Fibroblast of skin of abdomen (primary cell): ENCODE measurements at places on chromosomes 2 and 18.

DNA sequence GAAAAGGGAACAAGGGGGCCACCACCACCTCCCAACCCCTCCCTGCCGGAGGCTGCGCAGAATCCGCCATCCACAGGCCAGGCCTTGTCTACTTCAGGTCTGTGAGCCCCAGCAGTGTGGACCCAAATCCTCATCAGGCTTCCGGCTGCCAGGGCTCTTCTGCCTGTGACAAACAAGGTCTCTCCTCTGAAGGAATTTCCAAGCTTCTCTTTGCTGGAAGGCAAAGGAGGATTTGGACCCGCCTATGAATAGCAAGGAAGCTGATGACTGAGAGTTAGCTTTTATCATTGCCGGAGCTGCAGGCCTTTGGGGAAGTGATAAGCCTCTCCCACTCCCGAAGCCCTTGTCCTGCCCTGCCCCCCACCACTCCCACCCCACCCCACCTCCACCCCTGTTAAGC is 93.7 kb upstream of the SH3BP4 start:
- no peak for DNase-seq

GRCh38 chr2:210269148-210269547 is 43.9 kb upstream of the ACADL start:
- no peak for DNase-seq

- DNase-seq, result peak; percentile 67
Observed at GRCh38 chr2:69741575-69742321, at the start of gene ANXA4. TSS of gene ANXA4 (plus strand) at chr2:69742134. CDS start at chr2:69781566, 39,432 bp downstream.

DNA sequence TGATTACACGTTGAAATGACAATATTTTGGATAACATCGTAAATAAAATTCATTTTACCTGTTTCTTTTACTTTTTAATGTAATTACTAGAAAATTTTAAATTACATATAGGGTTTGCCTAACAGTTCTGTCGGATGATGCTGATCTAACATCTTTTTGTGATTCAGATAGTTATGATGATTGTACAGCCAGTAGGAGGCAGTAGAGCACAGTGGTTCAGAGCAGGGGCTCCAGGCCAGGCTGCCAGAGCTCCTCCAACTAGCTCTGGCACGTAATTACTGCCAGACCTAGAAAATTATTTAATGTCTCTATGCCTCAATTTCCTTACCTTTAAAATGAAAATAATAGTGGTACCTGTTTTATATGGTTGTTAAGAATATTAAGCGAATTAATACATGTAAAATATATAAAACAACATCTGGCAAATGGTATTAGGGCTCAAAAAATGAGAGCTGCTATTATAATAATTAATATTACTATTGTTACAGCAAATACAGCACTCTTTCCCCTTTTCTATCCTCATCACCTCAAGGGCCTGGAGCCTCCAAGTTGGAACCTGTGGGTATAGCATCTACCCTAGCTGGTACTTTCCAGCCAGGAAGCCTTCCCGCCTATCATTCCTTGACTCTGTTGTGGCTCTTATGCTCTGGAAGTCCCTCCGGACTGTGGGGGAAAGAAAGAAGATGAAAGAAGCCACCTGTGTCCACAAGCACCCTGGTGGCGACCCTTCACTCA is 47.7 kb upstream of the PLA2R1 start:
- DNase-seq, result peak; percentile 80

- peak; percentile 33 for DNase-seq
Observed at GRCh38 chr2:59236723-59237122, 995.6 kb upstream of the FANCL start.

DNA sequence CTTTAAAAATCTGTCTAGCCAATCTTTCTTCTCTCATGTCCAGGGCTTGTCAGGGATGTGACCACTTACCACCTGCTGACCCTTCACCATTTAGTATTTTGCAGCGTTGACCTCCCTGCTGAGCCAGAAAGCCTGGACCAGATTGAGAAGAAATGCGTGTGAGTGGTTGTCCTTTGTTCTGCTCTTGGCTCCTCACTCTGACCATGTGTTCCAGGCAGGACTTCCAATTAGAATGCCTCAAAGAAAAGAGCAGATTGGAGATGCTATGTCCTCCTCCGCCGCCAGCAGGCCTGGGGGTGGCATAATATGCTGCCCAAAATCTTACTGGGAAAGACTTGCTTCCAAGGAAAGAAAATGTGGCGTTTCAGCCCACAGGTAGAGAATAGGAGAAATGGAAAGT is 894.1 kb downstream of the SLC4A3 start:
- no peak for DNase-seq

GRCh38 chr2:9837451-9837850 is 5.8 kb upstream of the TAF1B start:
- DNase-seq, result no peak

DNA sequence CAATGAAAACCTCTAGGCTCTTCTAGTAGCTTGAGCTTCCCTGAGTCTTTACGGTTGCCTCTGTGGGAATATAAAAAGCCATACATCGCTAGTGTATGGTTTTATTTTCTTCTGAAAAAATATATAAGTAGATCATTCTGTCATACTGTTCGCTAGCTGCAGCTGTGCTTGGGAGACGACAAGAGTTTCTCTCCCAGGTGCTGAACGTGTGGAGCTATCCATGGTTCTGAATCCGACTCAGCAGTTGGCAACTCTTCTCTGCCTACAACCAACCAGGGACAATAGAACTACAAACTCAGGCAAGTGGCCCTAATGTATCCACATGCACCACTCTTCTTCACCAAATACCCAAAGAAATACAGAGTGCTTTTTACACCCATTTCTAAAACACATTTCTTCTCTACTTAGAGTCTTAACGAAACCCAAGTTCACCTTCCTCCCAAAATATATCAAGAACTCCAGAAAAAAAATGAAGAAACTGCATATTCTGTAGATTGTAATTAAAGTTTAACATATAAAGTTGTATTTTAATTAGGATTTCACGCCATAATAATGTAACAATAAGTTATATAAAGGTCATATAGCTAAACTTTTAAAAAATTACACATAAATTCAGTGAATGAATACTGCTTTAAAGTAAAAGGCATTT is 2.2 kb upstream of the KCNH7 start:
- DNase-seq, result peak; percentile 60

DNA sequence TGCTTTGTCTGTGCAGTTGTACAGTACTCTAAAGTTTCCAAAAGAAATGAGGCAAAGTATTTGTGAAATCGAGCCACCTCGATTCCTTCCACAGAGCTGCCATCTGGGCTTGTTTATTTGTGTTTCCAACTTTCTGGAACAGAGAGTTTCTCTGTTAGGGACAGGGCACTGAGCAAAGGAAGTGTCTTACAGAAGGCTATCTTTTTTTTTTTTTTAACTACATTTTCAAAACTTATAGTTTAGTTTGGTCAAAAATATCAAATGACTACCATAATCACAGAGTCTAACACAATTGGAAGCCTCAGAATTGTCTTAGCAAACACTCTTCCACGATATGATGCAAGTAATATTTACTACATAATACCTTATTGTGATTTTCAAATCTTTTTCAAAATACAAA is 796 bp downstream of the RFTN2 start:
- DNase-seq, result no peak

- no peak for DNase-seq
Observed at GRCh38 chr2:99939135-99939534, 203.3 kb downstream of the AFF3 start.

DNA sequence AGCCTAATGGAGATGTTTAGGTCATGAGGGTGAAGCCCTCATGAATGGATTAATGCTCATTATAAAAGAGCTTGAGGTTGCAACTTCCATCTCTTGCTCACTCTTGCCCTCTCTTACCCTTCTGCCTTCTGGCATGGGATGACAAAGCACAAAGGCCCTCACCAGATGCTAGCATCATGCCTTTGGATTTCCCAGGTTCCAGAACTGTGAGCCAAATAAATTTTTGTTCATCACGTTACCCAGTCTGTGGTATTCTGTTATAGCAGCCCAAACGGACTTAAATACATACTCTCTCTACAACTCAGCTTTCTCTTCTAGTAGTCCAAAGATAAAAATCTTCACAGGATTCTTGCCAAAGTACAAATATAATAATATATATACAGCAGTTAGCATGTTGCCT is 75.8 kb downstream of the LNPK start:
- DNase-seq, result peak; percentile 50

- no peak for DNase-seq
Observed at GRCh38 chr2:200797242-200797770, 14.4 kb upstream of the BZW1 start.

GRCh38 chr2:75525434-75526310 is 35.1 kb downstream of the EVA1A start:
- no peak for DNase-seq

DNA sequence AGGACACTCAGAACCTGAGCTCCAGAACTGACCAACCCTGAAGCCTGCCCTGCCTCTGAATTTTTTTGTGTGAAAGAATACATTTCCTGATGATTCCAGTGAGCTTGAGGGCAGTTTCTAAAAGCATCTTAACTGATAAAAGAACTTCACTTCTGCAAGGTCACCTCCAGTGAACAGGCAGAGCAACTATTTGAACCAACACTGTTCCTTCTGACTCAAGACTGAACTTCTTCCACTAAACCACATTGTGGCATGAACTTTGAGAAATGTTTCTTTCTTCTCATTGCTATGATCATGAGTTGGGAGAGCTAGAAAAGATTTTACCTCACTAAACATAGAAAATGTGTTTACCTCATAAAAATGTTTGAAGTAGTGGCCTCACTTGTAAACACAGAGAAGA is 83.8 kb upstream of the SERTAD2 start:
- DNase-seq, result no peak

DNA sequence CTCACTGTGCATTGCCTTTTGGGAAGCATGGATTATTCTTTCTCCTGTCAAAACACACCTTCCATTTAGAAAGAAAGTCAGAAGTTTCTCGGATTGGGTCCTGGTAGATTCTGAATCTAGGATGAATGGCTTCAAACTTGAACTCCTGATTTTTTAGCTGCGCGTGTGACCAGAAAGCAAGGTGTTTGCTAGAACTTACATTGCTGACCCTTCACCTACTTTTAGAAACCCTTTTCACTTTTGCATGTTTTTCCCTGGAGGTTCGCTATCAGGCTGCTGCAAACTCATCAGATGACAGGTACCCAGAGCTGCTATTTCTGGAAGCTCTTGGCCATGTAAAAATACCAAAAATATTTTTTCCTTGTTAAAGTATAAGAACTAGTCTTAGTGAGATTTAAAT is 132.0 kb downstream of the QPCT start:
- no peak for DNase-seq

DNA sequence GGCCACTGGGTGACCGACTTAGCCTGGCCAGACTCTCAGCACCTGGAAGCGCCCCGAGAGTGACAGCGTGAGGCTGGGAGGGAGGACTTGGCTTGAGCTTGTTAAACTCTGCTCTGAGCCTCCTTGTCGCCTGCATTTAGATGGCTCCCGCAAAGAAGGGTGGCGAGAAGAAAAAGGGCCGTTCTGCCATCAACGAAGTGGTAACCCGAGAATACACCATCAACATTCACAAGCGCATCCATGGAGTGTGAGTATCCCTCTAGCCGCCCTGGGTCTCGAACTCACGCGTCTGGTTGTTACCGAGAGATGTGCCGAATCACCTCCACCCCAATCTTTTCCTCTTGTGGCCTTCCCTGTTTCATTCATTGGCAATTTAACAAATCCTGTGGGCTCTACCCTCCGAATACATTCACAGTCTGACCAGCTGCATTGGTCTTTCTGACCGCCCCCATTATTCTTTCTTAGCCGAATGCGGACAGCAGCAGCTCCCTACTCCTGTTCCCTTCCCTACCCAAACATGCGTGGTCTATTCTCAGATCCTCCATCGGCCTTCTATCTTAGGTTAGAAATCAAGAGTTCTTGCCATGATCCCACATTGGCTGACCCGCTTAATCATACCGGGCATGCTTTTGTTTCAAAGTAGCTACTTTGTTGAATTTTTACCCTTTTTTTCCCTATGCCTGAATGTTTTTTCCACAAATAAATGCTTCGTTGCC is 631 bp downstream of the RPL31 start:
- no peak for DNase-seq

DNA sequence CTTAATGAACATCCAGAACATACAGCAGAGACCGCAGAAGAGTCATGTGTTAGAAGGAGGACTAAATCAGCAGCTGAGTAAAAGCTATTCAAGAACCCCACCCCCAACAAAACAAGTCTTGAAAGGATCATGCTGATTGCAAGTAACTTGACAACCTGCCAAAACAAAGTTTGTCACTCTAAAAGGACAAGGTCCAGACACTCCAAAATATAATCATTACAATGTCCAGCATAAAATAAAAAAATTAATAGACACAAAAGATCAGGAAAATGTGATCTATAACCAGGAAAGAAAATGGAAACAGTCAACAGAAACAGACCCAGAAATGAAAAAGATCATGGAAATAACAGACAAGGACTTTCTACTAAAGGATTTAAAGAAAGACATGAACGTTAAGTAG is 28.5 kb downstream of the CCDC88A start:
- no peak for DNase-seq

- DNase-seq, result peak; percentile 72
Observed at GRCh38 chr2:61750624-61751023, 103.2 kb downstream of the FAM161A start.

DNA sequence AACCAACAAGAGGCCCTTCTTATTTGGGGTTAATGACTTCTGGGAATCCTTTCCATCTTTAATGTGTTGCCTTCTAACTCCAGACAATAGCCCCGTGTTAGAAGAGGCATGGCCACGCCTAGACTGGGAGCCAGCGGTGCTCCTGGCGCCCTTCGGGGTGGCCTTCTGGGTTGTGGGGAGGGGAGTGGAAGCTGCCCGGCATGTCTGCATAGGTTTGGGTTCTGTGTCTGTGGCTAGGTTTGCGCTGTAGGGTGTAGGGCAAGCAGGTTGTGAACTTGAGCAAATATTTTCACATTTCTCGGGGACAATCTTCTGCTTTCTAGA is 40.4 kb downstream of the CELF4 start:
- no peak for DNase-seq

DNA sequence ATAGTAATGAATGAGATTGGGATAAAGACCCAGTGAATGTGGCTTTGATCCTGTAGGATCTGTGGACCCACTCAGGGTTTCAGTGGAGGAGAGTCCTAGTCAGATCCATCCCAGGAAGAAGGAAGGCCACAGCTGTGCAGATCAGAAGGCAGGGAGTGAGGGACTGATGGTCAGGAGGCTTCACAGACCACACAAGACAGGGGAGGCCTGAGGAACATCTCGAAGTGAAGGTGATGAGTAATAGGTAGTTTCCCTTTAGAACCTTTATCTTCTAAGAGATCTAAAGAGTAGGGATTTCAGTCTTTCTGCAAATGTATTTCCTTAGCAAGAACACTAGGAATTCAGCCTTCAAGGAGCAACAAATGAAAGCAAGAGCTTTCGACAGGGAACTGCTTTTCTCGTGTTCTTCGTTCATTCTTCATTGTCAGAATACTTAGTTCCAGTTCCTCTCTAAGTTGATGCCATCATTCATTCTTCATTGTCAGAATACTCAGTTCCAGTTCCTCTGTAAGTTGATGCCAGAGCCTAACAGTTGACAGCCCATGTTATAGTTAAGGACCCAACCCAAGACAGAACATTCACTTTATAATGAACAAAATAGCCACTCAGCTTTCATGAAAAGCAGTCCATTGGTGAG is 150.2 kb upstream of the EPAS1 start:
- DNase-seq, result no peak
